ENCODE measurements at places on chromosomes 16 and 17.

GRCh38 chr16:3063625-3064386 lies 1.6 kb upstream of the IL32 start:
- DNase-seq = no peak

- DNase-seq = no peak
Observed at GRCh38 chr16:12339686-12340085, 363.2 kb downstream of the SNX29 start.

GRCh38 chr17:29299031-29299430 lies 5.1 kb upstream of the NUFIP2 start:
- DNase-seq = no peak

DNA sequence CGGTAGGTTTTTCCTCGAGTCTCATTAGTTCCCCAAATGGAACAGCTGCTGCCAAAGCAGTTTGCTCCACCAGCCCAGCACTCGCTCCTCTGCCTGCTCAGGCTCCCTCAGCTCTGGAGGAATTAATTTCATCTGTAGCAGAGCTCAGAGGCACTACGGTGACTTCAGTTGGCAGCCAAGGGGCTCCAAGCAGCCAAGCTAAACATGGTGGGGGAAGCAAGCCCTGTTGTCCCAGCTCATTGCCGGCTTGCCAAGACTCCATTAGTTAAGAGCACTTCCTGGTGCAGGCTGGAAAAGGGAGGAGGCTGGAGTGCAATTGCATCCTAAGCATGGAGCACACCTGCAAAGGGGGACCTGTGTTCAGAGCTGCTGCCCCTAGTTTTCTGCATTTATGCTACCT lies 78.7 kb upstream of the GPRC5B start:
- DNase-seq = no peak

GRCh38 chr16:56337131-56337857 lies 88.1 kb downstream of the AMFR start:
- DNase-seq = no peak

GRCh38 chr17:35900708-35901480 lies 20.7 kb upstream of the CCL5 start:
- DNase-seq = no peak

GRCh38 chr17:42067371-42068091 lies 17.1 kb upstream of the C17orf113 start:
- DNase-seq = peak; percentile 53

DNA sequence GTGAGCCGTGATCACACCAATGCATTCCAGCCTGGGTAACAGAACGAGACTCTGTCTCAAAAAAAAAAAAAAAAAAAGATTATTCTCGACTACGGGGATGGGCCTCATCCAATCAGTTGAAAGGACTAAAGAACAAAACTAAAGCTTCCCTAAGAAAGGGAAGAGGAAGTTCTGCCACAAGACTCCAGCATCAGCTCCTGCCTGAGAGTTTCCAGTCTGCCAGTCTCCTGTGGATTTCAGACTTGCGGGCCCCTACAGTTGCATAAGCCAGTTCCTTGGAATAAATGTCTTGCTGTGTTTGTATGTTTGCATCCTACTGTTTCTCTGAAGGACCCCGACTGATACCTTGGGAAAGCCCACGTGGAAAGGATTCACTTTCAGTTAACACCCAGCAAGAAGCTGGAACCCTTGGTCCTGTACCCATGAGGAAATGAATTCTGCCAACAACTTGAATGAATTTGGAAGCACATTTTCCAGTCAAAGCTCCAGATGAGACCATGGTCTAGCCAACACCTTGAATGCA lies 26.3 kb upstream of the FZD2 start:
- no peak for DNase-seq

DNA sequence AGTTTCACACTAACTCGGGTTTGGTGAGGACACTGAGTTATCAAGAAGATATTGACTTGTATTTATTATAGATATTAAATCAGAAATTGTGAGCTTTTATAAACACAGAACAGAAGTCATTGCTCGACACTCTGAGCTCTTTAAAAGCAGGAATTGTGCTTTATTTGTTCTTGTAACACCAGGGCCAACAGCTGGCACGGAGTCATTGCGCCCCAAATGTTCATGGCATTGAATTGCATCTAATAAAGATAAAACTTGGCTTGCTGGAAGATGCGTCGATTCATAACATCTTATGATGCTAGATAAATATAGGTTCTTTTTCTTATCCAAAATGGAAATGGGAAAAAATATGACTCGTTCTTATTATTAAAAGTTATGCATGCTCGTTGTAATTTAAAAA lies 11.8 kb upstream of the MLYCD start:
- no peak for DNase-seq

- DNase-seq = no peak
Observed at GRCh38 chr17:1727258-1727789, 2.8 kb downstream of the WDR81 start.

GRCh38 chr17:17855976-17856375 lies 19.2 kb upstream of the SREBF1 start:
- DNase-seq = no peak

- DNase-seq = no peak
Observed at GRCh38 chr16:21986692-21987246, 14.1 kb downstream of the PDZD9 start.

DNA sequence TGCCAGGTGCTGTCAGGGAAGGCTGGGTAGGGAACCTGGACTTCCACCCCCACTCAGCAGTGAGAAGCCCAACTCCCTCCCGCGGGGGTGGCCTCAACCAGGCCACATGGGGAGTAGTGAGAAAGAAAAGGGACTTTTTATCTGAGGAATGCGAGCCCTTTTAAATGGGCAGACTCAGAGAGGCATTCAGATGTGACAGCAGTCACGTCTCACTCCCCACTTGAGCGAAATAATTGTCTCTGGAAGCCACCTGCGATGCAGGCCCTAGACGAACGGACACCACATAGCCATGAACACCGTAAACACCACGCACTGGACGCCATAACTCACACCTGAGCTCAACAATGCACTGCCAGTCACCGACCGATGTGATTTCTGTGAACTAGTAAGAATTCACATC lies 11.9 kb upstream of the CD300E start:
- DNase-seq = no peak

- DNase-seq = no peak
Observed at GRCh38 chr17:75096082-75096625, 8.4 kb downstream of the SLC16A5 start.

GRCh38 chr17:79940459-79941087 lies 95.1 kb downstream of the TBC1D16 start:
- DNase-seq = no peak

GRCh38 chr17:65696739-65697394 lies 135.4 kb upstream of the AXIN2 start:
- DNase-seq = no peak

GRCh38 chr16:50396761-50397535 lies 28.2 kb upstream of the BRD7 start:
- no peak for DNase-seq

- DNase-seq = no peak
Observed at GRCh38 chr17:74601944-74602572, 10.0 kb upstream of the CD300LD start.

DNA sequence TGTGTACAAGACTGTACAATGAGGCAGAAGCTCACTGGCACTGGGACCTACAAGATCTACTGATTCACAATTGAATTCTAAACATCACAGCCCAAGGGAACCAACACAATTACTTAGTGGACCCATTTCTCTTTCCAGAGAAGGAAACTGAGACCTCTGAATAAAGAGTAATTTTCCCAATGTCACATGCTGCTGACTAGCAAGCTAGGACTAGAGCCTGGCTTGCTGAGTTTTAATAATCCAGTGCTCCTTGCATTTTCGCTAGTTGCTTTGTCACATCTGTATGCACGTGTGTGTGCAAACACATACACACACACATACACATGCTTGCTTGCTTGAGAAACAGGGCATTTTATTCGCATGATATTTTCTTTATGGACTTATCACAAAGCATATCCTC lies 3.9 kb upstream of the LPO start:
- no peak for DNase-seq

DNA sequence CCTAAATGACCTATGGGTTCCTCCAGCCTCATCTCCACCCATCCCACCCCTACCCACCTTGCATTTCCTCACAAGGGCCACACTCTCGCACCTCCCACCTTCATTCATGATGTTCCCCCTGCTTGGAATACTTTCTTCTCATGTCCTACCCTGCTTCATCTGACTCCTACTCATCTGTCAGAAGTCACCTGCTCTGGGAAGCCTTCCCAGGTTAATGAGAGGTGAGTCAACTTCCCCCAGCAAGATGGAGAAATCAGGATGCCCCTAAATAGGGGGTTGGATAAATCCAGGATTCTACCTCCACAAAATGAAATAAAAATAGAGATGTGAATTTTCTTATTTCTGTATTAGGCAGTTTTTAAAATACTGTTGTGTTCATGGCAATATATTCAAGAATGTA lies 51.0 kb upstream of the WSB1 start:
- no peak for DNase-seq

- DNase-seq = no peak
Observed at GRCh38 chr16:24838554-24839266, 7.1 kb upstream of the SLC5A11 start.

- DNase-seq = no peak
Observed at GRCh38 chr16:49486400-49486799, 112.8 kb downstream of the C16orf78 start.

DNA sequence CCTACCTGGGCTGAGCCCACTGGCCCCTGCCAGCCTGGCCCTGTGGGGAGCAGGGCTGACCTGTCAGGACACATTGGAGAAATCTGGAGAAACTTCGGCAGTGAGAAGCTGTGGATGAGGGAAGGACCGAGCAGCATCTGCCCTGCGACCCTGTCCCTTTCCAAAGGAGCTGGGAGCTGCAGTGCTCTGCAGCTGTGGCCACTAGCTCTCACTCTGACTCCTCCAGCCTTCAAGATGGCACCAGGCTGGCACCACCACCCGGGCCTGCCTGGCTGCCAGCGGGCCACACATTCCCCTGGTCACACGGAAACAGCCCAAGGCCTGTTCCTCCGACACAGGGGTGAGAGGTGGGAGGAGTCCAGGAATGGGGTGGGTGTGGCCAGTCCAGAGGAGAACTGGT lies 30.1 kb downstream of the CD300LG start:
- DNase-seq = no peak

- peak; percentile 44 for DNase-seq
Observed at GRCh38 chr16:8931859-8932258, 31.8 kb downstream of the USP7 start.

DNA sequence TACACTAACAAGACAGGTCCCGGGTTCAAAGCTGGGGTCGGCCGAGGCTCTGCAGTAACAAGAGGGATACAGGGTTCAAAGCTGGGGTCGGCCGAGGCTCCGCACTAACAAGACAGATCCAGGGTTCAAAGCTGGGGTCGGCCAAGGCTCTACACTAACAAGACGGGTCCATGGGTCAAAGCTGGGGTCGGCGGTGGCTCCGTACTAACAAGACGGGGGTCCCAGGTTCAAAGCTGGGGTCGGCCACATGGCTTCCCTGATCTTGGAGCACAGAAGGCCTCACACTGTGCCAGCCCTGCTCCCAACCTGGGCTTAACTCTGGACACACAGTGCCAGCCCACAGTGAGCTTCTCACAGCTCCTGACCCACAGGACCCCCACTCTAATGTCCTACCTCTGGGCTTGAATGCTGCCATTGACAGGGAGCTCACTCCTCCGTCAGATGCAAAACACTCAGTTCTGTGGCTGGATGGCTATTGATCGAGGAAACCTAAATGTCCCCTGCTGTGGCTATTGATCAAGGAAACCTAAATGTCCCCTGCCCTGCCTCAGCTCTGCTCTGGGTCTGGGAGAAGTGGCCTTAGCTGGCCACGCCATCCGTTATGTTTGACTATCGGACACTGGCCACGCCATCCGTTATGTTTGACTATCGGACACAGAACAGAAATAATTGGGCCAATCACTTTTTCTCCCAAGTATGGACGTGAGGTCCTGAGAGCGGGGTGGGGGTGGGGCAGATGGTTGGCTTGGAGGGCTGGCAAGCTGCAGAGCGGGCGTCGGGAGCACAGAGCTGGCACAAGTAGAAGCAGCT lies 54.6 kb upstream of the DOC2B start:
- DNase-seq = no peak

DNA sequence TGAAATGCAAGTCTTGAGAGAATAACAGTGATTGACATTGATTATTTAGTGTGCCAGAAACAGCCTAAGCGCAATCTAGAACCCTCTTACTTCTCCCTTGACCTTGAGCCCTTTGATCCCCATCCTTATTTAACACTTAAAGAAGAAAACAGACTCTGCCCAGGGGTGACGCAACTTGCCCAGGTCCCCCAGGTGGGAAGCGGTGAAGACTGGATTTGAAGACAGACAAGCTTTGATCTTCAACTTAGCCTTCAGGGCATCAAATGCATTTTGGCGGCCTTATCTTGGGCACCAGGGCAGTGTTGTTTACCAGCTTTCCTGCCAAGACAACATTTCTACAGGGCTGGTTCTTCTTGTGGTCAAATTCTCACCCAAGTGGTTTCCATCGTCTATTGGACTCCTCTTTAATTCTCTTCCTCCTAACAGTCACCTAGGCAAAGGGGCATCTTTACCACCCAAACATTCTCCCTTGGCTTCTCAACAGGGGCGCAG lies 8.9 kb upstream of the CIITA start:
- no peak for DNase-seq

DNA sequence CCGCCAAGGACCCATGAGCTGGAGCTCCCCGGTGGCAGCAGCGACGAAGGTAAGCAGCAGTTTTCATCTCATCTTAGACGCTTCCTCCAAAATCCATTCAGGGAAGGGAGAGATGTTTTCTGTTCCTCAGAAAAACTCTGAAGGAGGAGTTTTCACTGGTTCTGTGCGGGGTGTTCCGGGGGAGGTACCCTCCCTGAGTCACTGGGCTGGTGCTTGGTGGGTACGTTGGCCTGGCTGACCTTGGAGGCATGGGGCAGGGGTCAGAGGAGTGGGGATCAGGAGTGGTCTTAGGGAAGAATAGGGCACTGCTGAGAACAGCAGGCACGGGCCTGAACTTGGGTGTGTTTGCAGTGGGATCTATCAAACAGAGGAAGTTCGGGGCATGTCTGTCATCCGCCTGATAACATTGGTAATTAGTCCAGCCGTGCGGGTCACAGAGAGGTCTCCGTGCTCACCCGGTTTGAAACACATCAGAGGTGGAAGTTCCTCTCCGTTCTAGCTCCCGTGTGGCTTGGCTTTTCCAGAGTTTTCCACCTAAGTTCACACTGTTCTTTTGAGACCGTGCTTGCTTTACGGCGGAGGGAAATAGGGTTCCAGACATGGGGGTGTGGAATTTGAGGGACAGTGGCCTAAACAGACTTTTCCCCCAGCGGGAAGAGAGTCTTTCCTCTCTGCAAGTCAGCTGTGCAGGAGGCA lies 59.6 kb upstream of the CIBAR2 start:
- no peak for DNase-seq

Data from T follicular helper cell (primary cell).